NCI-H345 (cell line): ENCODE measurements at places on chromosomes 5 and 9.

- DNase-seq, result no peak
Measured at GRCh38 chr5:111278858-111279504, 54.8 kb downstream of the CAMK4 start.

DNA sequence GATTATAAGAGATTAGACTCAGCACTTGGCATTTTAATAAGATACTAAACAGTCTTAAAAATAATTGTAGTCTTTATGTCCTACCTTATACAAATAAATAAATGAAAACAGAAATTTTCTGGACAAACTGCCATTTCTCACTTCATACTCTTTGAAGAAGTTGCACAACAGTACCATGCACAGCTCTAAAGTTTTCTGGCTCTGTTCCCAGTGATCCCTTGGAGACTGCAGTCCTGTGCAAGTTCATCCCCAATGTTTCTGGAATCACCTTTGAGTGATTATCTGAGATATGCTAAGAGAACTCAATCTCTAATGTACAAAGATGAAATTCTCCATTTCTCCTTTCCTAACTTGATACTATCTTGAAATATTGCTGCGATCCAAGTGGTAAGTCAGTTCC lies 330.4 kb upstream of the EDIL3 start:
- no peak for DNase-seq

- no peak for DNase-seq
Measured at GRCh38 chr5:78109891-78110324, 184.6 kb downstream of the AP3B1 start.

- DNase-seq, result peak; percentile 36
Measured at GRCh38 chr5:154118893-154119336, 71.6 kb upstream of the GALNT10 start.

GRCh38 chr5:156907667-156908066 lies 55.4 kb downstream of the TIMD4 start:
- no peak for DNase-seq
